ENCODE measurements at places on chromosomes 2 and 18.

GRCh38 chr2:219574484-219575311, 2.6 kb downstream of the INHA start:
- DNase-seq = no peak

DNA sequence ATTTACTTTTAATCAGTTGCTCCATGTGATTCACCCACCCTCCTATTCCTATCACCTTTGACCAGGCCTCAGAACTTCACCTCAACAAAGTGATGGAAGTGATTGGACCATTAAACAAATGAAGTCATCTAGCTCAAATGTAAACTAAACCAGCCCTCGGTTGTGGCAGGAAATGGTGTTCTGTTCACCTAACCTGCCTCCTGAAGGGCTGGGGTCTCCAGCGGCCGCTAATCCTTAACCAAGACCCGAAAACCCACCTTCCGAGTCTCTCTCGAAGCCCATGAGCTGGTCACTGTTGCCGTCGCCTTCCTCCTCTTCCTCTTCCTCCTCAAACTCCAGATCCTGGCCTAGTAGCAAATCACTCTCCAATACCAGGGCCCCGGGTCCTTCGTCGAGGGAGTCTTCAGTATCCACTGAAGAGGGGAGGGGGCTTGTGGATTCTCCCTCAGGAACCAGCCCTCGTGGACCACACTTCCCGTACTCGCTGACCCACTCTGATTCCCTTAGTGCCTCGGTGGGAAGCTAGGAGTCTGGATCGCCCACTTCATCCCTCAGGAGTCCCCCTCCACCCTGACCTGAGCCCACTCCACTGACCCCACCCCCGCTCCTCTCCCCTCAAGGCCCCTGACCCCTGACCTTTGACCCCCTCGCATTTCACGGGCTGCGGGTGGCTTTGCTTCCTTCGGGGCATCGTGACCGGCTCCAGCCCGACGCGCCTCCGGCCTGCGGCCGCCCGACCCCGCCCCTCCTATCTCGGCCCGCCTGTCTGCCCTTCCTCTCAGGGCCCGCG, 503 bp downstream of the ZNF513 start:
- no peak for DNase-seq

- DNase-seq = no peak
Measured at GRCh38 chr2:239377591-239377990, 23.2 kb downstream of the HDAC4 start.

- no peak for DNase-seq
Measured at GRCh38 chr2:102310964-102311640, at the start of gene IL1RL1. Gene IL1RL1 (plus strand): TSS chr2:102311563. CDS start chr2:102338265, 26,702 bp downstream.

DNA sequence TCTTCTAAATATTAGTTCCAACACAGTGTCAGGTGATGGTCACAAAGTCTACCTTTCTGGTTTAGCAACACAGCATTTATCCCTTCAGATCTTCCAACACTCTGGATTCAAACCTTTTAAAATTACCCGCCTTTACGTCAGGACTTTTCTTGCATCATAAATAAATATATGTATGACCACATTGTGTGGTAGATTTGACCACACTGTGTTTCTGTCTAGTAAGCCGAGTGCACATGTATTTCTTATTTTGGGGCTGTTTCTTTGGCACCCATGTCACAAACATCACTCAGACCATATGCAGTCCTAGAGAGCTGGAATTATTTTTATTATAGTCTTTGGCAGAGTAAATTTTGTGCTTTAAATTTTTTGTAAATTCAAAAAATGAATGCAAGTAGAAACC, 172.1 kb downstream of the ANKRD44 start:
- DNase-seq = no peak

- no peak for DNase-seq
Measured at GRCh38 chr2:49236316-49236715, 82.0 kb upstream of the FSHR start.

Measured in epithelial cell of prostate (primary cell).